ENCODE measurements at places on chromosomes 5 and 9.

DNA sequence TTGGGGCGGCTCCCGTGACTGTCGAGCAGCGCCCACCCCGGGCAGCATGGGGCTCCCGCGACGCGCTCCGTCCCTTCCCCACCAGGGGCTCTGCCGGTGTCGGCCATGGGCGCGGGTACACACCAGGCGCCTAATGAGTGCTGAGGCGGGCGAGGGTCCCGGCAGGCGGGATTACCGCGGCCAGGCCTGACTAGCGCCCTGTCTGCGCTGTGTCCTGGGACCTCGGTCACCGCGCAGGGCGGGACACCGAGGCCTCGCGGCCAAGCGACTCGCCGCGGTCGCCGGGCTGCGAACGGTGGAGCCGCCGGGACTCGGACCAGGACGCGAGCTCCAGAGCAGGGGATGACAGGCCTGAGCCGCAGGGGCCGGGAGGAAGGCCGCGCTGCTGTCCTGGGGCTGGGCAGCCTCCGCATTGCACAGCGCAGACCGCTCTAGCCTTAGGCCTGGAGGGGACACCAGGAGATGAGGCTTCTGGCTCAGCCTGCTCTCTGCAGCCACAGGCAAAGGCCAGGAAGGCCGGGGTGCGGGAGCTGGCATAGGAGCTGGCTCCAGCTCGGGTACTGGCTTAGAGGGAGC lies 14.1 kb downstream of the LCN10 start:
- no peak for DNase-seq

GRCh38 chr5:122701640-122702523 lies 73.0 kb upstream of the SNX2 start:
- no peak for DNase-seq

DNA sequence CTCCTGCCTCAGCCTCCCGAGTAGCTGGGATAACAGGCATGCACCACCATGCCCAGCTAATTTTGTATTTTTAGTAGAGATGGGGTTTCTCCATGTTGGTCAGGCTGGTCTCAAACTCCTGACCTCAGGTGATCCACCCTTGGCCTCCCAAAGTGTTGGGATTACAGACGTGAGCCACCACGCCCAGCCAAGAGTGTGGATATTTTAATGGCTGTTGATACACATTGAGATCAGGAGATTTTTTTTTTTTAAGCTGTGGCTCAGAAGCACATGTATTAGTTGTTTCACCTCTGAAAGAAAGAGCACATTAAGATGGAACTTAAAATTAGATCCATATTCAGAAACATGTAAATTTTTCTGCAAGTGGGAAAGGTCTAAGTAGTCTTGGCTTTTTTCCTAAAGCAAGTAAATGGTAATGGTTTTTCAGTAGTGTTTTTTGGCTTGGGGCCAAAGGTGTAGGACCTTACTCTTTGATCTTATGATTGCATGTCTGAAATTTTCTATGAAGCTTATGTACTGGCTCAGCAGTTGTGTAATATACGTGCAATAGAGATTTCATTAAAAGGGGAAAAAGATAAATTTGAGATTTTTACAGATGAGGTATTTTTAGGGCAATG lies 9.9 kb downstream of the RBM27 start:
- no peak for DNase-seq

GRCh38 chr5:38772471-38772870 lies 73.3 kb upstream of the OSMR start:
- no peak for DNase-seq

GRCh38 chr9:18006591-18006990 lies 427.7 kb downstream of the SH3GL2 start:
- DNase-seq: no peak

DNA sequence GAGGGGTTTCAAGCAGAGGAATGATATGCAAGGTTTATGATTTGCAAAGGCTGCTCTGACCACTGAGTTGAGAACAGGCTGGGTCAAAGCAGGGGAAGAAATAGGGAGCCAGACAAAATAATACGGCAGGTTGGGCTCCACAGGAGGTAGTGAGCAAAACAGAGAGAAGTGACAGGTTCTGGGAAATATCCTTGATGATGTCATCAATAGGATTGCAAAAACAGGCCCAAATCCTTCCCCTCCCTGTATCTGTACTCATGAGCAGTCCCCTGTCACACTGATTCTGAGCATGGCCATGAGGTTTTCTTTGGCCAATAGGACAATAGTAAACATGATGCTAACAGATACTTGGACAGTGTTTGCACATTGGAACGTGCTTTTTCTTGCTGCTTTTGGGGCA lies 471.8 kb upstream of the BRINP1 start:
- no peak for DNase-seq

DNA sequence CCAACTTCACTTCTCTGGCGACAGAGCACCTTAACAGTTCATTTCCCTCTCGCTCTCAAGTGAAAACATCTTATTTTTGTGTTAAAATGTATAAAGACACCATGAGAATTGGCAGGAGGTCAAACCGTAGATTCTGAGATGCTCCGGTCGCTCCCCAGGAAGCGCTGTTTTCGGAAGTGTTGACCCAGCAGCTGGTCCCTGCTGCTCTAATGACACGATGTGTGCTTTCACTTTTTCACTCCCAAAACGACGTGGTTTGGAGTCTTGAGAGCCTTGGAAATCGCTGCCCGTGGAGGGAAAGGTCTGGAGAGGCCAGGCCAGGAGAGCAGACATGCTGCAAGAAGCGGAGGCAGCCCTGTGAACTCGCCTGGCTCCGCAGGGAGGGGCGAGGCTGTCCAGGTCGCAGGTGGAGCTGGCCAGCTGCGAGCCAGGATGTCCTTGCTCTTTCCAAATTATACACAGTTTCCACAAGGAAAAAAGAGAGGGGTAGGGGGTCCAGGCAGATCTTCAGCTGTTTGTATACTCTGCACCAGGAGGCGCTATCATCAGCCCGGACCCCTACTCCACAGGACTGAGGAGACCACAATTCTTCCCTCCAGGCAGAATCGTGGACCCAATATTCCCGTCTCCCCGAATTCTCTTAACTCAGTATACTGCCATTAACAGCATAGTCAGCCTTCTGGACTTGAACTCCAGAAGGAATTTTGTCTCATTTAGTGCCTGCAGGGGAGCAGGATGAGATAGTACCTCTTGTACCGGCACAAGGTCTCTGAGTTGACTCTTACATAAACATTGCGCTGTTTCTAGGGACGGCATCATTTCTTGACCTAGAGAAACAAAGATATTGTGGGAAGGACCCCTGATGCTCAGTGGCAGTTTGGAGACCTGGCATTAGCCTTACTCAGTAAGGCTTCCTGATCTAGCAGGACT lies 248.6 kb upstream of the ANKRD55 start:
- peak; percentile 45 for DNase-seq

- no peak for DNase-seq
Measured at GRCh38 chr5:106962464-106963230, 708.1 kb downstream of the EFNA5 start.

All from CD4-positive, alpha-beta T cell treated with Interleukin-21 for 1 hour (primary cell).